Activated T-cell treated with anti-CD3 and anti-CD28 coated beads, Interleukin-2, amount 50 U/mL, for 24 hours (primary cell): ENCODE measurements at places on chromosomes 4 and X.
A peak's percentile ranks its signal among the peaks of the same experiment; 100 is the strongest.

DNA sequence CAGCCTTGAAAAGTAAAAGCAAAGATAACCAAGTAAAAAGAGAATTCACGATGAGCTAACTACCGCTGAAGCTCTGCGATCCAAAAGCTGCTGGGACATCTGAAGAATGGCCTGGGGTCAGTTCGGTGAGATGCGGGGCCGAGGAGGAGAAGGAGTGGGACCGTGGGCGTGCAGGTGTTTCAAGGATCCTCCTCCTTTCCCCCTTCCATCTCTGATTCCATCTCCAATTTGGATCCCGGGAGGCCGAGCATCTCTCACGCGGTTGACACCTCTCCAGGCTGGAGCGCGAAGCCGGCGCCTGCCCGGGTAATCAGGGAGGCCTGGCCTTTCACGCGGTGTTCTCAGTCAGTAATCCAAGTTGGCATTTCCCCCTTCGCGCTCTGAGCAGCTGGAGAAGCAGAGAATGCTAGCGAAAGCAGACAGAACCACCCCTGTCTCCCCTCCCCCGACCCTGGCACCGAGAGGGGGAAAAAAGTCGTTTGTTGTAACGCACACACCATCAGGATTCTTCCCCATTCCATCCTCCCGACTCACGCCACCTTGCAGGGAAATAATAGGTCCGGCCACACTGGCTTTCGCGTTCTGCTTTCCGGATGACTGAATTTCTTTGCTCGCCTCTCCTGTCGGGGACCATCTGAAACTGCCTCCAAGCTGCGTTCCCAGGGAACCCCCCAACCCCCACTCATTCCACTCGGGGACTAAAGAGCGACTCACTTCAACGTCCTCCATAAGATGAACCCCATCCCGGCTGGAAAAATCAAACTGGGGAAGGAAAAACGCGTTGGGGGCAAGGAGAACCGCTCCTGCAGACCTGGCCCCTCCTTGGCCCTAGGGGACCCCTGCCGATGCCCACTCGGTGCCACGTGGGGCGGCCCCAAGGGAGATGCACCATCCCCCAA, 6.5 kb downstream of the NEUROG2 start:
- peak overlapping the region; percentile 54 for H3K4me3 ChIP-seq
- H3K27ac ChIP-seq: no peak overlapping the region
- peak; percentile 34 for DNase-seq
- peaks cover 34% of the 10 kb centered on the region for H3K4me1 ChIP-seq
- H3K36me3 ChIP-seq: no peaks in the 10 kb centered on the region

DNA sequence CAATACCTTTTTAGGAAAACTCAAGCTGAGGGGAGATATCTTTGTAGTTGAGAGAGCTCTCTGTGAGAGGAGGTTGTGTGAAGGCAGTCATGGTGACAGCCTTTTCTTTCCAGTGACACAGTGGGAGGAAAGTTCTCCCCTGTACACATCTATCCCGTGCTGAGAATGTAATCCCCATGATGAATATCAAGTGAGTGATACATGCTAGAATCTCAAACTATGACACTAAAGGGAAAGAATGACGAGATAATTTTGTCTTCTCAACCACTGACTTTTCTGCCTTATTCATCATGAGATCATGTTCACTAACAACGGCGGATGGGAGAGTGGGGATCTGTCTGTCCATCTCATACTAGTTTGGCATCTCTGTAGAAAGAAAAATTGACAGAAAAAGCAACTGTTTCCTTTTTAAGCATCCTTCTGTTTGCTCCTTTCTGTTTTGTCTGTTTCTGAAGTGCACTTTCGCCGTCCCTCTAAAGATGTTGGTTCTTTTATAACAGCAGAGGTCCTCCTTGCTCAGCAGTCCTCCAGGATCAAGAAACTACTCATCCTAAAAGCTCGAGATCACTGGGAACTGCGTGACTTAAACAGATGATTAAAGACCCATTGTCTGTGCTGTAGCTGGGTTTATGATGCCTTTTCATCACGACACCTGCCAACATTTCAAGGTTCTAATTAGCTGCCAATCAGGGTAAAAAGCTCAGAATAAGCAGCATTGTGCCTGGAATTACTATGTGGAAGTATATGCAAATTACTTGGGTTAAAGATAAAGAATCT, 137.6 kb downstream of the DCK start:
- no peaks in the 10 kb centered on the region for H3K36me3 ChIP-seq
- no peak overlapping the region for H3K4me3 ChIP-seq
- no peak for DNase-seq
- no peak overlapping the region for H3K27ac ChIP-seq
- peaks cover 4% of the 10 kb centered on the region for H3K4me1 ChIP-seq

DNA sequence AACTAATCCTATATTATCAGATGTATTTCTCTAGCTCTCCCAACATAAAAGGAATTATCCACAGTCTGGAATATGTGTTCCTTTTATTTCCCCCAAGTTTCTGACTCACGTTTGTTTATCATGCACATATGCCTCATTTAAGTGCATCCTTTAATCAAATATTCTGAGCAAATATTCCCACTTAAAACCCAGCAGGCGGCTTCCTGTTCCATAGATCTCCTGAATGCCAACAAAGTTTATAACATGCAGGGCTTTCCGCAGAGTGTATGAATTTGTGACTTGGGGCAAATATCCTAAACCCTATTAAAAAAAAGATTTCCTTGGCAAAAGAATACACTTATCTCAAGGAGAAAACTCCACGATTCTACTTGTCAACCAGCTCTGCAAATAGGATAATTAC, 16.9 kb downstream of the GLRA2 start:
- H3K4me1 ChIP-seq: no peaks in the 10 kb centered on the region
- H3K4me3 ChIP-seq: no peak overlapping the region
- no peak overlapping the region for H3K27ac ChIP-seq
- H3K36me3 ChIP-seq: no peaks in the 10 kb centered on the region
- peaks cover 46% of the 10 kb centered on the region for H3K27me3 ChIP-seq

DNA sequence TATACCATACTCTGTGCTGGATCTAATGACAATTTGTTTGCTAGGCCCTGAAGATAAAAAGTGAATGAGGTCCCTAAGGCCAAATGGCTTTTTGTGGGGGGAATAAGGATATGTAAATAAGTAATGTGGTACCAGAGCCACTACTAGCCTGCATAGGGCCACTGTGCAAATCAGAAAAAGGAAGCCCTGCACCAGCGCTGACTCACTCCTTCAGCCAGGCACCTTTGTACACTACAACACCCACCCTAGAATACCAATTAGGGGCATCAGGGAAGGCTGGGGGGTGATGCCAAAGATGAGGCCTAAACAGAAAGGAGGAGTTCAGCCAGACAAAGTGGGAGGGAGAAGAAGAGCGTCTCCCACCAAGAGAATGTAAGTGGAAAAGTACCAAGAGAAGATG, 122.2 kb downstream of the CAMK2D start:
- no peak for DNase-seq
- peaks cover 54% of the 10 kb centered on the region for H3K36me3 ChIP-seq
- H3K27ac ChIP-seq: peak overlapping the region; percentile 50
- no peak overlapping the region for H3K4me3 ChIP-seq

GRCh38 chr4:170400361-170400760, 310.6 kb upstream of the AADAT start:
- no peaks in the 10 kb centered on the region for H3K27me3 ChIP-seq
- no peak for DNase-seq
- H3K4me1 ChIP-seq: no peaks in the 10 kb centered on the region
- H3K27ac ChIP-seq: no peak overlapping the region
- no peaks in the 10 kb centered on the region for H3K36me3 ChIP-seq

- H3K36me3 ChIP-seq: no peaks in the 10 kb centered on the region
- H3K27ac ChIP-seq: no peak overlapping the region
- no peak for DNase-seq
- H3K4me3 ChIP-seq: no peak overlapping the region
- no peaks in the 10 kb centered on the region for H3K4me1 ChIP-seq
Measured at GRCh38 chrX:34848281-34848680, 94.3 kb upstream of the FAM47B start.

GRCh38 chrX:136318895-136319597, 18.3 kb downstream of the ADGRG4 start:
- H3K4me1 ChIP-seq: no peaks in the 10 kb centered on the region
- H3K36me3 ChIP-seq: no peaks in the 10 kb centered on the region
- H3K27me3 ChIP-seq: peaks cover 21% of the 10 kb centered on the region
